Stimulated activated CD4-positive, alpha-beta T cell treated with anti-CD3 and anti-CD28 coated beads, Interleukin-1b, Interleukin-23, amount 100 ng/mL, for 48 hours (primary cell): ENCODE measurements at places on chromosomes 12 and 14.

DNA sequence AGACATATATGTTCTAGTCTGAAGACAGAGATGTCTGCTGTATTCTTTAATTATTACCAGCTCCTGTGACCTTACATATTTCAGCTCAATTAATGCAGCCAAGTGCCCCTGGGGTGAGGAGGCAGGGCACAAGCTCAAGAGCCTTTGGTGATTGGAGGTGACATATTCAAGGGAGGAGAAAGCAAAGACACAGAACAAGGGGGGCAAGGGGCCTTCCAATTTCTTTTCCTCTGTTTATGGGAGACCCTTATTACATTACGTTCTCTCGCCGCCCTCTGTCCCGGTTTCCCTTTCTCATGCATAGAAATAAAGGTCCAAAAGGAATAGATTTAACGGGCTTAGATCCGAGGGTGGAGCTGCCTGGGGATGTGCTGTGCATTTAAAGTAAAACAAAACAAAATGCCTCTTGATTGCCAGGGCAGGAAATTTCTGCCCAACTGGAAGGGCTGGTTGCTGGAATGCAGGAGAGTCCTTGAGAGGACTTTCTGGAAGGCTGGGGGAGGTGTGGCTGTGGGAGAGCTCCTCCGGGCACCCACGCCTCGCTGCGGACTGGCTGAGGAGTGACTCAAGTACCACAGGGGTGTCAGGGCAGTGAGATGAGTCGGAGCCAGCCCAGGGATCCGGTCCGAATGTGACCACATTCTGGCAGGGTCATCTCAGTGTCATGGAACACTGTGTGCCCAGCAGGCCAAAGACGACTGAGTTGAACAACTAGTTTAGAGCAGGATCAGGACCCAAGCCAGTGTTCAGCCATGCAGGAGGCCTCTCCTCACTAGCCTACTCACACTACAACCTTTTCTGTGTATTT is 32.1 kb upstream of the GSG1 start:
- no peak for DNase-seq

DNA sequence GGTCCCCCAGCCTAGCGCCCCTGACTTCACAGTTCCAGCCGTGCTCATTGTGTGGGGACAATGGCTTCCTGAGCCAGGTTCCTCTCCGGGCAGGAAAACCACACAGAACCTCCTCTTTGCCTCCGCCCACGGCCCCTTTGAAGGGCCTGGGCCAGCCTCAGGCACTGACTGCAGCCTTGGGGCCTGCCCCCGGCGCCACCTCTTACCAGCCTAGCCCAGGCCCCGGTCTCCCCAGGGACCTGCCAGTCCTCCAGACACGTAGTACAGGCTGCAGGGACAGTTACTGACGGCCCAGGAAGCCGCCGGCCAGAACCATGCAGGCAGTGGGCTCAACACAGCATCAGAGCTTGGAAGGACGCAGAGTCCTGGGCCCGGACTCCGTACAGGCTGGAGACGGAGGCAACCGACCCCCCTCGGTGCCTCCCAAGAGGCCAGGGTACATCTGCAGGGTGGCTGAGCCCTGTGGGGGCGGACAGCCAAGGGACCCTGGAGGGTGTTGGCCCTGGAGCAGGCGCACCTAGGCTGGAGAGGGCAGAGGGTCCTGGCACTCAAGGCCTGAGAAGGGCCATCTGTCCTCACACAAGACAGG is 20.9 kb upstream of the NUDT14 start:
- DNase-seq: no peak

DNA sequence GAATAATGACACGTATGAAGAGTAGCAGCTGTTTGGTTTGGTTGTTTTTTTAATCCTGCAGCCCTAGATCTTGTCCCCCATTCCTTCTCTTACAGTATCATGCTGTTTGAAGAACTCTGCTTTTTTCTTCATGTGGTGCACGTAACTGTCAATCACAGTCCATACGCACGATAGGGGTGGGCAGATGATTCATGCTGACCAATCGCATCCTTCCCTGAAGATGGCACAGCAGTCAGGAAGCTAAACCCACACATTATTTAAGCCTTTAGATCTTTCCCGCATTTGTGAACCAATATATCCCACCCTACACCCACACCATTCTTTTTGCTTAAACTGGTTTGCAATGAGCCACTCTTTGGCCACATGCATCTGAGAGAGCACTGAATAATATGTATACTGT is 158.9 kb upstream of the PLEKHA5 start:
- no peak for DNase-seq

GRCh38 chr14:39860596-39861228 is 428.5 kb upstream of the FBXO33 start:
- DNase-seq: no peak

GRCh38 chr12:120229071-120229486 is 28.2 kb upstream of the RPLP0 start:
- no peak for DNase-seq

DNA sequence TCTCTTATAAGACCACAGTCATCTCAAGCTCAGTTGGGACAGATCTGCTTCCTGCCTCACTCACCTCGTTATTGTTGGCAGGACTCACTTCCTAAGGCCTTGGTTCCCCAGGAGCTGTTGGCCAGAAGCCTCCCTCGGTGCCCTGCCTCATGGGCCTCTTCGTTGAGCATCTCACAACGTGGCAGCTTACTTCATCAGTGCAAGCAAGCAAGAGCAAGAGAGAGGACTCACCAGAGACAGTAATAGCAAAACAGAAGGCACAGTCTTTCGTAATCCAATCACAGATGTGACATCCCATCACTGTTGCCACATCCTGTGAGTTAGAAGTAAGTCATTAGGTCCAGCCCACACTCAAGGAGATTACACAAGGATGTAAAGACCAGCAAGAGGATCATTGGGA is 5.1 kb upstream of the NUMB start:
- DNase-seq: peak; percentile 76

- no peak for DNase-seq
These were observed 122.2 kb downstream of the CRACR2A start for GRCh38 chr12:3630621-3631271.

GRCh38 chr12:92574911-92575570 is 127.7 kb upstream of the PLEKHG7 start:
- DNase-seq: no peak

DNA sequence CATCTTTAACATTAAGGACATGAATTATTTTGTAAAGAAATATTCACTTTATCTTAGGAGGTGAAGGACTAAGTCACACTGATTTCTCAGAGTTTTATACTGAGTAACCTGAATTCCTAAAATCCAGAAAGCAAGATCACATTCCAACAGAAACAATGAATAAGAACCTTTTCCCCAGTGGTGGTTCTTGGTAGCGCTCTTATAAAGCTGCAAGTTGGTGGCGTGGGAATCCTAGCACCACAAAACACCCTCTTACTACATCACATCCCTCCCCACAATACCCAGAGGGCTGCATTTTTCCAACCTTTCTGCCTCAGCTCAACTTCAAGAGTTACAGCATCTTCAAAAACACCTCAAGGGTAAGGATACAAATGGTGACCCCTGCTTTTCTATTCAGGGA is 44.0 kb upstream of the SMUG1 start:
- DNase-seq: no peak

DNA sequence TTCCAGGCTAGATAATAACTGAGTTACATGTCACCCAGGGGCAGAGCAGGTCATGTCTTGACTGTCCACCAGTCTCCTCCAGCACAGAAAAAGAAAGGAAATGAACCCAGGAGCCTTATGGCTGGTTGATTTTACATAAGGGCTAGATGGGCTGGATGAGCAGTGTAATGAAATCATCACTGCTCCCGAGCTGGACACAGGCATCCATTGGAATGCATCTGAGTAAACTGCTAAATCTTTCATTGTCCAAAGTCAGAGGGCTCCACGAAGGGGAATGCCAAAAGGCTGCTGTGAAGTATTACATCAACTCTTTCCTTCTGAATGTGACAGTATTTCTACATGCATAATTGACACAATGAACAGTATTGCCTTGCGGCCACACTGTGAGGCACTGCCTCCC is 30.1 kb upstream of the TSPAN11 start:
- DNase-seq: no peak
